AG09309 (cell line): ENCODE measurements at places on chromosomes 12 and 14.

- no peak for DNase-seq
Observed at GRCh38 chr12:39505023-39505422, 62.1 kb upstream of the KIF21A start.

DNA sequence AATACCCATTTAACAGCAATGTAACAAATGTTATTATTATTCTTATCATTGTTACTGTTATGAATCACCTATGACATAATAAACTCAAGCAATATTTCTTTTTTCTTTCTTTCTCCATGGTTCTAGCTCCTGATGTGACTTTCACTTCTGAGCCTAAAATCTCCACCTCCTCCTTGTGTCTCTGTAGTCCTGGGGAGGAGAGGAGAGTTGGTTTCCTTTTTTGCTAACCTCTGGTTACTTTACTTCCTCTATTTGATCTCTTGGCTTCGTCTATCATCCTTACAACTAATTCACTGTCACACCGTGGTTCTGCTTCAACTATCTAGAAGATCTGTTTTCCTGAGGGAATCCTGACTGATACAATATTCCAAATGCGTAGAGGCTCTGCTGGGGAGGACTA, 456.6 kb downstream of the VRK1 start:
- no peak for DNase-seq

DNA sequence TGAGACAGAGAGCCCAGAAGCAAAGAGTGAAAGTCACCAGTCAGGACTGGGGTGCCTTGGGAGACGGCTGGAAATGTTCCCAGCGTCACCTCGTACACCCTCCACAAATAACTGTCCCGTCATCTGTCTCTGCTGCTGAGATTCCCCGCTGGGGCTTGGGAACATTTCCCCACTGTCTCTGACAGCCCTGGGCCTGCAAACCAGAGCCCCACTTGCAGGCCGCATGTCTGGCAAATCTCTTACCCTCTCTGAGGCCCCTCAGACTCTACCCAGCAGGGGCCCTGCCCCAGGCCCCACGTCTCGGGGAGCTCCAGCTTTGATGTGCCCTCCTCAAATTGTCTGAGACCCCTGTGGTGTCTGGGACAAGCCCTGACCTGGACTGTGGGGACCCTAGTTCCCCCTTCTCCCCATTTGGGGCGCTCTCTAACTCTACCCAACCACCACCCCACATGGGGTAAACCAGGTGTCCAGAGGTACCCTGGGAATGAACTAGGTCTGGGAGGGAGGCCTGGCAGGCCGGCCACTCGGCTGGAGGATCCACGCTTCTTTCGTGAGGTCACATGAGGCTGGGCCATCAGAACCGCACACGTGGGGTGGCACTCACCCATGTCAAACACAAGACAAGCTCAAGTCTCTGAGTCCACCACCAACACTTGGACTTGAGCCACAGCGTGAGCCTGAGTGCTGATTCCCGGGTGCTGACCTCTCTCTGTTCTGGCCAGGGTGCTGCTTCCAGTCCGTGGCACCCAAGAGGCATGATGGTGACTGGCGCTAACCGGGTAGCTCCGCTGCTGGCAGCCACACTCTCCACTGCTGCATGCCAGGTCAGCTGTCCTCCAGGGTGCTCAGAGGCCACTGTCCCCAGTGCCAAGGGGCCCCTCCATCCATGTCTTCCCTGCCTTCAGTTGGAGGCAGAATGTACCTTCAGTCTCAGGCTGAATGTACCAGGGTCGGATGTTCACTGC, 59.8 kb downstream of the DIO3 start:
- no peak for DNase-seq

- no peak for DNase-seq
Observed at GRCh38 chr14:51460011-51460410, 191.7 kb upstream of the FRMD6 start.

- no peak for DNase-seq
Observed at GRCh38 chr12:89863493-89863938, 154.9 kb upstream of the ATP2B1 start.

- no peak for DNase-seq
Observed at GRCh38 chr14:101719708-101720107, 41.8 kb upstream of the PPP2R5C start.
